ENCODE measurements at places on chromosomes 13 and 19.

DNA sequence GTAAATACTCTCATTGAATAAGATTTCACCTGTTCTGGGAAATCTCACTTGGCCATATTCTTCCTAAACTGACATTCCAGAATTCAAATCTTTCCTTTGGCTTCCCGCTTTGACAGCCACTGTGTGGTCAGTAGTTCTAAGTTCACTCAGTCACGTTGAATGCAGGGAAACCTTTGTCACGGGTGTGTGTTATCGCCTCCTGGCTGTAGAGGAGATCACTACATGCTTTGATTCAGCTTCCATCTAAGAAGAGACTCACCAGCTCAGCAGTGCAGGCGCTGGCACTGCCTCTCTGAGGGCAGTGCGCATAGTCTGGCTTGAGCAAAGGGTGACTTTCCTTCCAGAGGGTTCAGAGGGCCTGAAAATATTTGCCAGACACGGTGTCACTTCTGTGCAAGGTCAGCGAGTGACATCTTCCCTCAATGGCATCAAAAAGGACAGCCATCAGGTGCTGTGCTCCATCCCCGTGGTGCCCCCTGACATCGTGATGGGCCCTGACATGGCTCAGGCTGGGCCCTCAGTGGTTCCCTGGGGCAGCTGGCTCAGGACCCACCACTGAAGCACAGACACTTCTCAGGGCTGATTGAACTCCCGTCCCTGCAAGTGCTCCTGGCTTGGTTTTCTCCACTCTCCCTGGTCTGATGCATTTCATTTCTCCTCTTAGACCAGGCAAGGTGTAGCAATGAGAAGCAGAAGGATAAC, 635.4 kb upstream of the ARGLU1 start:
- no peak for DNase-seq

GRCh38 chr19:42344336-42344893, 19.0 kb downstream of the MEGF8 start:
- no peak for DNase-seq

GRCh38 chr13:112957295-112957677, 11.7 kb upstream of the MCF2L start:
- DNase-seq = no peak

DNA sequence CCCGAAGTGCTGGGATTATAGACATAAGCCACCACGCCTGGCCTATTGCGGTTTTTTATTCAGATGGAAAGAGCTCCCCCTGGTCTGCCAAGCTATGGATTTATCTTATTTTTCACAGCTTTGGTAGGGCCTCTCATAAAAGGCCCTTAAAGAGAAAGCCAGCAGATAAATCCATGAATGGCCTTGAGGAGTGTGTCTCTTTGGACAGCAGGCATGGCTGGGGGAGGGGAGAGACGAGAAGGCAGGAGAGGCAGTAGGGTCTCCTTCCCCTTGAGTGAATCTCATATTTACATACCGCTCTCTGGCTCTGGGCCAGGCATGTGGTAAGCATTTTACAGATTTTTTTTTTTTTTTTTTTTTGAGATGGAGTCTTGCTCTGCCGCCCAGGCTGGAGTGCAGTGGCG, 25.2 kb downstream of the MARK4 start:
- DNase-seq = no peak

- peak; percentile 96 for DNase-seq
Observed at GRCh38 chr19:38759590-38760003, 13.7 kb downstream of the LGALS7 start.

DNA sequence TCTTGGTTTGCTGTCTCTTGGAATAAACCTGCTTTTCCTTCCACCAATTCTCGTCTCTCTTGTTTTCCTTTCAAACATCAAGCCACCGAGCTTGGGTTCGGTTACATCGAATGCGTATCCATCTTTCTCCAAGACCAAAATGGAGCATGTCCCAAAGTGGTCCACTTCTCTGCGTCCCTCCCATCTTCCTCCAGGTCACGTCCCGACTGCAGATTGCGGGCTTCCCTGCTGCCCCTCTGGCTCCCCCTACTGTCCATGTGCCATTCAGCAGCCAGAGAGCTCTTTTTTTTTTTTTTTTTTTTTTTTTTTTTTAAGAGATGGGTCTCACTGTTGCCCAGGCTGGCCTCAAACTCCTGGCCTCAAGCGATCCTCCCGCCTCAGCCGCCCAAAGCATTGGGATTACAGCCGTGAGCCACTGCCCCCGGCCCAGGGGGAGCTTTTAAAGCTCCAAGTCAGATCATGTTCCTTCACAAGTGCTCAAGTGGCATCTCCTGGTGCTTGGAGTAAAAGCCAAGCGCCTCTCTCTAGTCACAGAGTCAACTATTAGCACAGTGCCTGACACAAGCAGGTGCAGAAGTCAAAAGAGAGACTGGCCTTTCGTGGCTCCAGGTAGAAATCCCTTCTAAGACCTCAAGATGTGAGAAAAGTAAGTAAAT, 10.0 kb downstream of the COL5A3 start:
- DNase-seq = peak; percentile 51

GRCh38 chr19:3343619-3344502, 22.5 kb upstream of the NFIC start:
- DNase-seq = peak; percentile 92

GRCh38 chr19:19193926-19194325, 1.9 kb downstream of the RFXANK start:
- DNase-seq = no peak

- DNase-seq = no peak
Observed at GRCh38 chr13:111895896-111896821, 170.8 kb upstream of the SOX1 start.

- peak; percentile 87 for DNase-seq
Observed at GRCh38 chr13:46382224-46382623, 4.8 kb downstream of the RUBCNL start.

DNA sequence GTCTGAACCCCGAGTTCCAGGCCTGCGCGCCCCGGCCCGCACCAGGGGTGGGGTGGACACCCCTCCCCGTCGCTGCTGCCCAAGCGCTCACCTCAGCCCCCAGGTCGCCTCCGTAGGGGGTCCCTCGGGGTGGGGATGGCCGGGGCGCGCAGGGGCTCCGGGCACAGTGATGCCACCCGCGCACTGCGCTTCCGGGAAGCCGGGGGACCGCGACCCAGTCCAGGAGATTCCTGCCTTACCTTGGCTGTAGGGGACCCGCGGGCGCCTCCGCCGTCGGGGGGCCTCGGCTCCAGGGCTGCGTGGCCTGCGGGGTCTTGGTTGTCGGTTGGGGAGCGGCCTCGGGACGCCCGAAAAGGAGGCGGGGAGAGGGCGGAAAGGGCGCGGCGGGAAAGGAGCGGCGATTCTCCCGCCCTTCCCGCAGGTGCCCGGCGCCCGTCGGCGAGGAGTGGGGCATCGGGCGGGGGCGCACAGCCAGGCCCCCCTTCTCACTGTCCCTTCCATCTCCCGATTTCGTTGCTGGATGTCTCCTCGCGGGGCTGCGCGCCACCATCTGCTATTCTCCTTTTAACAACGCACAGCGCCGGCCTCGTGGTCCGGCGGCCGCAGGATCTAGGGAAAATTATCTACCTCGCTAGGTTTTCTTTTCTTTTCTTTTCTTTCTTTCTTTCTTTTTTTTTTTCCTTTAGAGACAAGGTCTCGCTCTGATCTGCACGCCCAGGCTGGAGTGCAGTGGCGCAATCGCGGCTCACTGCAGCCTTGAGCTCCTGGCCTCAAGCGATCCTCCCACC, at the start of gene KEAP1:
Gene KEAP1, minus strand, starts transcription at position 355 of the 788 bp plus-strand sequence. CDS start 3,323 bp downstream, outside the sequence.
- DNase-seq = peak; percentile 73

DNA sequence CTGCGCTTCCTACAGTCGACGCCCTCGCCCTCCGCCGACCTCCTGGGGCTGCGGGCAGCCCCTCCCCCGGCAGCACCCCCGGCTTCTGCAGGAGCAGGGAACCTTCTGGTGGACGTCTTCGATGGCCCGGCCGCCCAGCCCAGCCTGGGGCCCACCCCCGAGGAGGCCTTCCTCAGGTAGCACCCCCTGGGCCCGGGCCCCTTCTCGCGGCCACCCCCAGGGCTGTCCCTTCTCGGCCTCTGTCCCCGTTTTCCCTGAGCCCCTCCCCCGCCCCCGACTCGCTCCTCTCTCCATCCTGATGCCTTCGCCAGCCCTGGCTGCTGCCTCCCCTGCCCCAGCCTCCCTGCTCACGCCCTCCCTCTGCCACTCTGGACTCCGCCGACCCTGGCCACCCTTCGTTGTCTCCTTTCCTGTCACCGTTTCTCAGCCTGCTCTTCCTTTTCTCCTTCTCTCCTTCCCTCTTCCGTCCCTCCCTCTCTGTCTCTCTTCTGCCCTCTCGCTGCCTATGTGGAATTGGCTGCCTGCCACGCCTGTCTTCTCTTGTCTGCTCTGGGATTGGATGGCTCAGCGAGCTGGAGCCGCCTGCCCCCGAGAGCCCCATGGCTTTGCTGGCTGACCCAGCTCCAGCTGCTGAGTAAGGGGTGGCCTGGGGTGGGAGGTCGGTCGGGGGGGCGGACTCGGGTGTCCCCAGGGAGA, 11.0 kb downstream of the FUZ start:
- no peak for DNase-seq

DNA sequence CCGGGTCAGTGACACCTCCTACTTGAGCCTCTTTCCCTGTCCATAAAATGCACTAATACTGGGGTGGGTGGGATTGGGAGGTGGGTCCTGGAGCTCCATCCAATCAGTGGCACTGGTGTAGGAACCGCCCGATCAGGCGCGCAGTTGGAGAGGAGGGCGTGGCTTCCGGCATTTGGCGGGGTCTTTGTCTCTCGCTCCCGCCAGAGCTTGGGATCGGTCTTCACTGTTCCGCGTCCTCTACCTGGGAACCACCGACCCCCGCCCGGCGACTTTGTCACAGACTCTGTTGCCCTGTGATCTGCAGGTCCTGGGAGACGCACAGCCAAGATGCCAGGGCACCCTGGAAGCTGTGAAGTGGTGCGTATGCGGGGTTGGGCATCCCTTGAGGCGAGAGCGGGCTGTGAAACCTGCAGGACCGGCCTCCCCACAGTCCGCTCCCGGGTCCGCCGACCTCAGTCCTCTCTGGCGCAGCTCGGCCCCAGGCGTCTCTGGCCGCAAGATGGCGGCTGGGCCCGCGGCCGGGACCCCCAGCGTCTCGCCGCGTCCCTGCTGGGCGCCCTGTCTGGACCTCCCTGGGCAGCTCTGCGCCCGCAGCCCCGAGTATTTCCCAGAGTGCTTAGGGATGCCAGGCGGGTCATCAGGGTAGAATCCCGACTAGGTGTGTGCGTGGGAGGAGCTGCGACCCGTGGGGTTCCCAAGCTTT, 41.6 kb upstream of the ZNF730 start:
- DNase-seq = no peak

DNA sequence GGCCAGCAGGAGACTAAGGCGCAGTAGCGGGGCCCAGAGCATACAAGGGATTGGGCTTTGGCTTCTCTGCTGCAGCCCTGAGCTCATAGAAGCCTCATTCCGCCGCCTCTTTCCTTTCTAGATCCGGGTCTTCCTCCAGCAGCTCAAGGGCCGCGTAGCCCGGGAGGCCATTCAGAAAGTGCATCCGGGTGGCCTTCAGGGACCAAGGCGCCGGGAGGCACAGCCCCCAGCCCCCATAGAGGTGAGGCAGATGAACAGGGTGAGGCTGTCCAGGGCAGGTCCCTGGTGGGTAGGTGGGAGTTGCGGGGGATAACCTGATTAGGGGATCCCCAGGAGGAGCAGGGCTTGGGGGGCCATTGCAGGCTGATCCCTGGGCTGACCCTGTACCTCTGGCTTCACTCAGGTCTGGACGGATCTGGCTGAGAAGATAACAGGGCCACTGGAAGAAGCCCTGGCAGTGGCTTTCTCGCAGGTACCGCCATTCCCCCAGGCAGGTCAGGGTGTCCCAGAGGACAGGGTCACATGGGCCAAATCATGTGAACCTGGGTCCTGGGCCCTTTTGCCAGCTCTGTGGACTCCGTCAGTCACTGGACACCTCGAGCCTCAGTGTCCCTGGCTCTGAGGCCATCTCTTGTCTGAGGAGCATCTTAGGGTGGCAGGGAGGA, 1.3 kb downstream of the SNAPC2 start:
- DNase-seq = no peak

DNA sequence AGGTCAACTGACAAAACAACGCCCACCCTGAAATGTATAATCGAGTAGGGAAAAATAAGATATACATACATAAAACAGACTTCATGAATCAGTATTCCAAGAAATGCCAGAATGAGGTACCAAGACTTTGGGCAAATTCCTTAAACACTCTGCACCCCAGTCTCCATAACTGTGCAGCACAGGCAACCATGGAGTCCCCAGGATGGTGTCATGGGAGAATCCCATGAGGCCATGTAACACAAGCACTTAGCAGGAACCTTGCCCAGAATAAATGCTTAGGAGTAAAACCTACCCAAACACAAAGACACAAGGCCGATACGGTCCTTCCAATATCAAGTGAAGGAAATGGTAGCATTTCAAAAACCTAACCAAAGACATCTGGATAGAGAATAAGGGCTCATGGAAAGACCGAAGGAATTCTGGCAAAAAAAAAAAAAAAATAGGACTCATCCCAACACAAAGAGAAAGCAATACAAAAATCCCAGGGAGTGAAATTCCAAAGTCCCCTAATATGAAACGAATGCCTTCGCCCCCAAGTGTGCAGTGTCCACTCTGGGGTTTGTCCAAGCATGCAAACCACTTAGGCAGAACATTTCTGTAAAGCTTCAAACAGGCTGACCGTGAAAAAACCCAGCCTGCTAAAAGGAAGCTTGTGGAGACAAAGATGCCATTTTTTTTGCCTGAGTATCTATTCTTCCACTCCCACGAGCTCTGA, 11.1 kb downstream of the ZC3H4 start:
- DNase-seq = no peak

DNA sequence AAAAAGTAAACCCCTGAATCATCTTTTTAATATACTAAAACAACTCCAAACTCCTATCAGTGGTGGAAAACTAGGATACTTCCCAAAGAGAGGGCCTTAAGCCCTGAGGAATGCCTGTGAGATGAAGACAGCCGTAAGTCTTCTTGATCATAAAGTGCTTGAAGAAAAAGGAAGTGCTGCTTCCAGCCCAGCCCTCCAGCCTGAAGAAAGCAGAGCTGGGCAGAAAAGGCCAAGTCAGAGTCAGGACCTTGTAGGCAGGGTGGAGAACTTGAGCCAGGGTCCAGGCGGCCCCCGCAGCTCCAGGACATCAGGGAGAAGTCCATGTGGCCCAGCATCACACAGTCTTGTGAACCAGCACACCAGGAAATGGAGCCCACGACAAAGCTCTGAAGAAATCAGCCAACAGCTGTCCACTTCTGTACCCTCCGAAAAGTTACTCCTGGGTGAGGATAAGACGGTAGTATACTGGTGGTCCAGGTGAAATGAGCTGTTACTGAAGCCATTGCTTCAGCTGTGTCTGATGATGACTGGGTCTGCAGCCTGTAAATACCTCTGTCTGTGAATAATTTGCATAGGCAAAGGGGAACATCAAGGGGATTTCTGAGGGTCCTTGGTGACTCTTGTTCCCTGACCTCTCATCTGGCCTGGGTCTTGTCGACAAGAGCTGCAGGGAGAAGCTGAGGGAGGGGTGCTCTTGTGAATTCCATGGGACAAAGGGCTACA, 18.7 kb upstream of the CRYL1 start:
- DNase-seq = peak; percentile 49

- DNase-seq = no peak
Observed at GRCh38 chr19:55348317-55349034, 6.0 kb downstream of the COX6B2 start.
